Astrocyte of the cerebellum (primary cell): ENCODE measurements at places on chromosomes 11 and 22.

DNA sequence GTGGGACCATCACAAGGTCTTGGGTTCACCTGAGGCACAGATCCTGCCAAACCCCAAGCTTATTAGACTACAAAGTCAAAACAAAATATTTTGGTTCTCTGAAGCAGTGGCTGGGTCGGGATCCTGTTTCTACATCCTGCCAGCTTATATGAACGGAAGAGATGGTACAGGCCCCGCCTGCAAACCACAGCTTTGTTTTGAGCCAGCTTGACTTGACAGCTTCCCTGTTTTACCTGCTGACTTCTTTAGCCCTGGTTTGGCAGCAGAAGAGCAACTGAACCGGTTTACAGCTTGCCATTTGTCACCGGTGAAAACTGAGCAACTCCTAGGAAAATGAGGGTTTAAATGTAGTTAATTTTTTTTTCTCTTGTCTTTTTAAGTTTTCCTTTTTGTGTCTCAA lies 11.4 kb downstream of the PACS1 start:
- no peak for DNase-seq

DNA sequence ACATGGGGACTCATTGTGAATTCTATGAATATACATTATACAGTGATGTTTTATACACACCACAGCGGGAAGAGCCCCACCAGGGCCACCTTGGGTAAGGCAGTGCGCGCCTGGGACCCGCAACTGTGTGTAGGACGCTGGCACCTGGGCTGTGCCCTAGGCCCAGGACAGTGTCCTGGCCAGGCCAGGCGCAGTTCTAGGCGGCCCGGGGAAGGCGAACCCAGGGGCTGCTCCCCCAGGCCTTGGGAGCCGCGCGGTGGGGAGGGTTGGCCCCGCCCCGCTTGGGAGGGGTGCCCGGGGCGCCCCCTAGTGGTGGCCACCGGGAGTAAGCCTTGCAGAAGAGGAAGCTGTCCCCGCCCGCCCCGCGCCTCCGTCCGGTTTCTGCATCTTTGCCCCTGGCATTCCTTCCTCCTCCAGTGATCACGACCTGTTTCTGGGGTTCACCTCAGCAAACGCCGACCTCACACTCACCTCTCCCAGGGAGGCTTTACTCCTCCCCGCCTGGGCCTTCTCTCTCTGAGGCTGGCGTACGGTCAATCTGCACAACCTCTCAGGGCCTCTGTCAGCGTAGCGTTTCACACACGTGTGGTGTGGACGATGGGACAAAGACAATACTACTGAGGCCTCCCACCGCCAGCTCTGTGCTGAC lies 9.5 kb upstream of the EHD1 start:
- DNase-seq = no peak

DNA sequence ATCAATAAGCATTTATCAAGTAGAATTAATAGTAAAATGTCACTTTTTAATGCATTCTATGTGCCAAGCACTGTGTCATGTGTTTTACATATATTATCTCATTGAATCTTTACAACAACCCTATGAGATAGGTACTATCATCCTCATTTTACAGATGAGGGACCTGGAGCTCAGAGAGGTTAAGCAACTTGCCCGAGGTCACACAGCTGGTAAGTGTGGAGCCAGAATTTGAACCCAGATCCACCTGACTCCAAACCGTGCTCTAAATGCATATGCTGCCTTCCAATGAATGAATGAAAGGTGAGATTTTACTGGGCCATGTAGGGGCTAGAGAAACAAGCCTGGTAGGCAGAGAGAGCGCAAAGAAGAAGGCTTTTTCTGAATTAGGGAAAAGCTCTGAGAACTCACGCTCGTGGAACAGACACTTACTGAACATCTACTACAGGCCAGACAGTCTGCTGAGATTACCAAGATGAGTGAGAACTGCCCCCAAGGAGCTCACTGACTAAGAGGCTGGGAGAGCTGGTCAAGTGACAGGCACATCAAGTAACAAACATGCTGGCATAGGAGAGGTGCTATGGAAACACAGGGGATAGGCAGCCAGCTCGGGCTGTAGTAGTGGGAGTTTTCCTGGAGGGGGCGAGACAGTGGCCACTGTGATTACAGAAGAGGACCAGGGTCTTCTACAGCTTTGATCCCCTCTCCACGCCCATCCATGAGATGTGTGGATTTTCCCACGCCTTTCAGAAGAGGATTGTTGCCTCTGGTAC lies 4.4 kb downstream of the ABCG4 start:
- no peak for DNase-seq

GRCh38 chr11:103668859-103669258 lies 367.6 kb upstream of the DDI1 start:
- DNase-seq = no peak
